ENCODE measurements at places on chromosomes 3 and 15. TPM values are rescaled to one million over a fixed set of nuclear protein-coding genes. Genes with fewer than 3 reads are reported as not detected.

DNA sequence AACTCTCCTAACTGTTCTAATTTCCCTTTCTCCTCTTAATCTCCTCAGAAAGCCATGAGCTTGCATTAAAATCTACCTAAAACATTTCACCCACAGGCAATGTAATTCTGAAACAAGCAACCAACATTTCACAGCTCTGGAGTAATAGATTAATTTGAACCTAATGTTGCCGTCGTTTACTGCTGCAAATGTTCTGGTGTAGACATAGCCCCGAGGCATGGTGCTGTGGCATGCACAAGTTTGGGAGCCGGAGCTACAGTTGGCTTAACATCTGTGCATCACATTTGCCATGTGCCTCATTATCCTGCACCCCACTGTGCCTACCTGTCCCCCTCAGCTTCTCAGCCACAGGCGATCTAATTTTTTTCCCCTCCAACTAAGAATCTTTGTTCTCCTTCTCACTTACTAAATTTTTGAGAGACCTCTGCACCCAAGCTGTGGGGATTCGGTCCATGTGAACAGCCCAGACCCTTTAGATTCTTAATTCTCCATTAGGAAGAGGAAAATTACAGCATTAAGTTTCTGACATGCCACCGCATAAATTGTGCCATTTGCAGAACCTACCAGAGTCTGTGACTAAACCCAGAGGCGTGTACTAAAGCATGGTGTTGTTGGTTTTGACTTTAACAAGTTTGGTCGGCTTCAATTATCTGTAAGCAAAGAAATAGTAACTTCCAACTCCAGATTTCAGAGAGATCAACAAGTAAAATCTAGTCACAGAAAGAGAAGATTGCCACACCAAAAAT lies 419.2 kb downstream of the MECOM start:
- DNase-seq, result no peak
- peaks cover 25% of the 10 kb centered on the region for H3K27me3 ChIP-seq
- H3K4me3 ChIP-seq, result no peak overlapping the region
- H3K36me3 ChIP-seq, result no peaks in the 10 kb centered on the region

DNA sequence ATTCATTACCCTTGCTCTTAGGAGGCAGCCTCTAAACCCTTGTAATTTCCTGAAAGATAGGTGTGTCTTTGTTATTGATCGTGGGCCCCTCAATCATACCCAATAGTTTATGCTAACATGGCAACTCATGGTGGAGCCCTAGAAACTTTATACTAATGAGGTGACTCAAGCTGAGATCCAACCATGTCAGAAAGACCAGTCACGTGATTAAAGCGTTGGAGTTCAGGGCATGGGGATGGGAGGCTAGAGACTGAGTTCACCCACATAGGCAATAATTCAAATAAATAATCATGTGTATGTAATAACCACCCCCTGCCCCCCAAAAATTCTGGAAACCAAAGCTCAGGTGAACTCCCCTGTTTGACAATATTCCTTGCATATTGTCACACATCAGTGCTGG lies 99.5 kb upstream of the TUSC7 start:
- no peaks in the 10 kb centered on the region for H3K27me3 ChIP-seq
- H3K4me1 ChIP-seq, result no peaks in the 10 kb centered on the region
- H3K27ac ChIP-seq, result no peak overlapping the region
- H3K4me3 ChIP-seq, result no peak overlapping the region

DNA sequence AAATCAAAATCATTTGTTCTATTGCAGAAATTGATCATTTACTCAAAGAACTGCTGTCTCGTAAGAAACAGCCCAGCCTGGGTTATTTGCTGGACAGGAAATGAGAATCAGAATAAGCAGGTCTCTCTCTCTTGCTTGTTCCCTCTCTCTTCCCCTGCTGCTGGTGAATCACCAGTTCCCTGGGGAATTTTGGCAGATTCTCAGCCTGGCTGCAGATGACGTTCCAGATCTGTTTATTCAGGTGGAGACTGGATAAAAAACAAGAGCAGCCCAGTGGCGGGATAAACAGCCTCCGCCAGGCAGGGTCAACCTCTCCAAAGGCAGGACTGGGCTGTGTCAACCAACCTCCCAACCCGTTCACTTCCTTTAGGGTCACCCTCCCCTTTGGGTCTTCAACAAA lies 72.1 kb downstream of the LRIG1 start:
- H3K27me3 ChIP-seq, result no peaks in the 10 kb centered on the region
- H3K36me3 ChIP-seq, result peaks cover 3% of the 10 kb centered on the region
- H3K4me1 ChIP-seq, result peaks cover 3% of the 10 kb centered on the region
- DNase-seq, result no peak
- no peak overlapping the region for H3K27ac ChIP-seq
- H3K4me3 ChIP-seq, result no peak overlapping the region

DNA sequence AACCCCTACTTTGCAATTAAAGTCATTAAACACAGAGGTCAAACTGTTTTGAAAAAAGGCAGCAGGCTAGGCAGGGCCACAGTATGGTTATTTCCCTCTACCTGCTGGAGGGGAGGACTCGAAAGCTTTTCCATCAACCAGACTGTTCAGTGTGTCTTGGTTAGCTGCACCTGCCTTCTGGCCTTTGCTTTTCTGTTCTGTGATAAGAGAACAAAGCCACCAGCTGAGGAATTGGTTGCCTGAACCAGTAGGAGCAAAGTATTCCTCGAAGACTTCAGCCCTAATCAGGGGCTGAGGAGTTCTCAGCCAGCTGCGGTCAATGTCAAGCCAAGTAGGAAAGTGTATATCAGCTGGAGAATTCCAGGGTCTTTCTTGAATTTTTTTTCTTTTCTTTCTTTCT lies 132.5 kb downstream of the SOX2 start:
- no peak overlapping the region for H3K4me3 ChIP-seq
- no peaks in the 10 kb centered on the region for H3K27me3 ChIP-seq
- H3K4me1 ChIP-seq, result no peaks in the 10 kb centered on the region
- H3K36me3 ChIP-seq, result no peaks in the 10 kb centered on the region
- no peak for DNase-seq

Gene PCOLCE2
- not detected for total RNA-seq

Measured in activated naive CD8-positive, alpha-beta T cell treated with anti-CD3 and anti-CD28 coated beads, Interleukin-2, amount 10 ng/mL, durations not matched to agents 7 days and 5 days (primary cell).